Amygdala (tissue), 56 donors: ENCODE measurements at places on chromosomes 1 and 21.

DNA sequence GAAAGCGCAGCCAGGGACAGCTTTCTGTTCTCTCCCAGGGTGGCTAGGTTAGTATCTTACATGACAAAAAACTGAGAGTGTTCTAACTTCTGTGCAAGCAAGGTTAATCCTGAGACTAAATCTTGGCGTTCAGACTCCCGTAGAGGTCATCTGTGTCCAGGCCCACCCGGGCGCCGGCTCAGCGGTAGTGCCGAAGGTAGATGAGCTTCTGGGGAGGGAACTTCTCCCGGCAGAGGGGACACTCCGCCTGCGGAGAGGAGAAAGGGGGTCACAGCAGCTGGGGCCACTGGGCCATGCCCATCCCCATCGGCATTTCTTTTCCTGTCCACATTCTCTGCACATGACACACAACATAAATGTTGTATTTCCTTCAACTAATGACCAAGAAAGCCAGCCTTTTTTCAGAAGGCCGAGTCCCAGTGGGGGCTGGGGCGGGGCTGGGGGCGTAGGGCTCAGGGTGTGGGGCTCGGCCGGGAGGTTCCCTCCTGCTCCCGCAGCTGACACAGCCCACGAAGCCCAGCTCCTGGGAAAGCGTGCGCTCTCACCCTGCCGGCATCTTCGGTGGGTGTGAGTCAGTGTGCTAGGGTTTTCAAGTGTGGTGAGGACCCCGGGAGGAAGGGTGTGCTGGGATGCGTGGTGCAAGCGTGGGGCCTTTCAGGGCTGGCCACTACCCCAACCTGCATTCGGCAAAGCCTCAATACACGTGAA is 6.6 kb downstream of the PEX10 start:
- no peak for DNase-seq

- no peak for DNase-seq
Observed at GRCh38 chr1:184771190-184771691, 16.6 kb upstream of the EDEM3 start.

DNA sequence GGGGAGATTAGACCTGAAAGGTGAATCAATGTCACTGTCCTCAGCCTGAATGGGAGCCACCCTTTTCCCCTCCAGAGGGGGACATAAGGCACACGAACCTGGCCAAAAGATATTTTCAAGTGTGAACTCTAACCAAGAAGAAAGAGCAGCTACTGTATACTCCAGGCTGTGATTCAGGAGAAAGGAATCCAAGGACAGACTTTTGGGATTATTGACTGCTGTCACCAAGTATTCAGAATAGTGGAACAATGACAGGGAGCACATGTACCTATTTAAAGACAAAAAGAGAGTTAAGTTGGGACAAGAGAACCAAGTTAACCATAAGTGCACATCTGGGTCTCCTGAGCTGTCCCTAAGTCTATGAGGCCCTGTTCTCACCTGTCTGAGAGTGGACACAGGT is 2.4 kb downstream of the ICMT start:
- DNase-seq: no peak

DNA sequence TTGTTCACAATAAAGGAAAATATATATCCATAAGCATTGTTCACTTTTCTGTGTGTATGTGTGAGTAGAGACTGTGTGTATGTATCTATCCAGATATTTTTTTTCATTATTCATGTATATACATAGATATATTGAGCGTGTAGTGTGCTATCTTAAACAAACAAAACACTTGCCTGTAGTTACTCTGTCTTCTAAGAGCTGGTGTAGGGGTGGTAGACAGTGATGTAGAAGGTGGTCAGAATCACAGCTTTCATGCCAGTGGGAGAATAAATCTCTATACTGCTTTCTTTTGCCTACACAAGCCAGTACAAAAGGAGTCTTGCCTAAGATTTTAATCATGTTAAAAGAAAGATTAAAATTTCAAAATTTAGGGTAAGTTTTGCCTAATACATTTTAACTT is 122.0 kb downstream of the UCHL5 start:
- DNase-seq: no peak

DNA sequence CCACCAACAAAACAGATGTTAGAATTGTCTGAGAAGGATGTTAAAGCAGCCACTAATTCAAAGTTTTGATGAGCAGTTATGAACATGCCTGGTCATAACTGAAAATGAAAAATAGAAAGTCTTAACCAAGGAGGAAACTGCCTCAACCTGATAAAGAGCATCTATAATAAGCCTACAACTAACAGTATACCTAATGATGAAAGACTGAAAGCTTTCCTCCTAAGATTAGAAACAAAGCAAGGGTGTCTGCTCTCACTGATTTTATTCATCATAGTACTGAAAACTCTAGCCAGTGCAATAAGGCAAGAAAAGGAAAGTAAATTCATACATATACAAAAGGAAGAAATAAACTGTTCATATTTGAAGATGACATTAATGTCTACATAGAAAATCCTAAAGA is 82.0 kb downstream of the KCNK1 start:
- DNase-seq: no peak

GRCh38 chr1:37325509-37326437 is 148.6 kb upstream of the ZC3H12A start:
- DNase-seq: no peak

GRCh38 chr1:5831600-5832335 is 160.5 kb downstream of the NPHP4 start:
- DNase-seq: no peak

- no peak for DNase-seq
Observed at GRCh38 chr1:41484402-41485241, at the start of gene EDN2. EDN2 (minus strand) TSS chr1:41484683; CDS start chr1:41484601, 82 bp downstream.

- DNase-seq: no peak
Observed at GRCh38 chr21:46151989-46152926, 3.1 kb downstream of the FTCD start.

DNA sequence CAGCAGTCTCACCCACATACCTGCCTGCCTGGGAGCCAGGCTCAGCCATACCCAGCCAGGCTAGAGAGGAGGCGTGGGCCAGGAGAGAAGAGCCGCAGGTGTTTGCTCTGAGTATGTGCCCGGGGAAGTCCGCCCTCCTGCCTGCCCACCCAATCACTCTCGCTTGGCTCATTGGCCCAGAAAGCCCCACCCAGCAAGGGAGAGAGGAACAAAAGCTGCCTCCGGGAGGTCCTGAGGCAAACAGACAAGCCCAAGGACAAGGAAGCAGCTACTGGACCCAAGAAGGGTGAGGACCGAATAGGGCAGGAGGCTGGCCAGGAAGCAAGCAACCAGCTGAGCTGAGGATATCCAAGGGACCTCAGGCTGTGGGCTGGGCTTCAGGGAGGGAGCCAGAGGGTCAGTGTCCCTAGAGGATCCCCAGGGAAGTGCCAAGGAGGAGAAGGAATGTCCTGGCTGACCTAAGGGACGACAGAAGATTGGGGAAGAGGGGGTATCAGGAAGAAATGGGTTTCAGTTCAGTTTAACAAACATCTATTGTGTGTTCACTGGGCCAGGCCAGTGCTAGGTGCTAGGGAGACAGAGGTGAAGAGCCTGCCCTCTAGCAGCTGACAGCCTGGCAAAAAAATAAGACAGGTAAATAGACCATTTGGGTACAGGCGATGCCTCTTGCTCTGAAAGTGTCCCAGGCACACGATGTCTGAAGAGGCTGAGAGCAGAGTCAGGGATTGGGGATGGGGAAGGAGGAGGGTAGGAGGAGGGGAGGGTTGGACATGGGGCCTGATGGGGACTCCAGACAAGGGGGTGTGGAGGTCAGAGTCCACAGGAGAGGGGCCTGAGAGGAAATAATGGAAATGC is at the start of gene GJB4:
Gene GJB4, plus strand, starts transcription at position 238 of the 855 bp plus-strand sequence. CDS start 1,515 bp downstream, outside the sequence.
- DNase-seq: no peak

GRCh38 chr1:189627427-189627826 is 850.2 kb downstream of the BRINP3 start:
- no peak for DNase-seq

DNA sequence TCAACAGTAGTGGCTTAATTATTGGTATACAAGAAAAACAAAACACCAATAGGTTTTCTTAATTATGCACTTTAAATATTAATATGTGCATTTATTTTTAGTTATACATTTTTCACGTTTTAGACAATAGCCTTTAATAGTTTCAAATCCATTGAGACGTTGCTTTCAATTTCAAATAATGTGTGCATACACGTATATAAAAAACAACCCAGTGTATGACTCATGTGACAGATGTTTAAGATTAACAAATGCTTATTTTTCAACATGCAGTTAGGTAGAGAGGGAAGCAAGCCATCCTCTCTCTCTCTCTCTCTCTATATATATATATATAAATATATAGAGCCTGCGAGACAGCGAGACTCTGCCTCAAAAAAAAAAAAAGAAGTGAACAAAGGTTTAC is 24.3 kb downstream of the EYA3 start:
- no peak for DNase-seq

GRCh38 chr1:54381524-54381923 is 24.7 kb downstream of the SSBP3 start:
- no peak for DNase-seq

GRCh38 chr1:84957966-84958365 is 38.9 kb downstream of the MCOLN2 start:
- DNase-seq: no peak

DNA sequence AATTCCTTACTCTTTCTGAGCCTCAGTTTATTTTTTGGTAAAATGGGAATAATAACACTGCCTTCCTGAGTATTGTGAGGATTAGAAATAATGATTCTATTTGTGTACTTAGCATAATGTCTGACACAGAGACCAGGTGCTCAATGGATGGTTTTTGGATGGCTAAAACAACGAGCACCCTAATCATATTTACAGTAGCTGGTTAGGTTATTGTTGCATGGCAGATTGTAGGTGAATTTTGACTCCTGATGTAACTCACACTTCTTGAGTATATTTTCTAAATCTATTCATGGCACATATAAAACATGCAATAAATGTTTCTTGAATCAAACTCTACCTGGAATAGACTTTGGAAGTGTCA is 11.9 kb upstream of the DUSP10 start:
- no peak for DNase-seq

GRCh38 chr1:29812408-29813135 is 576.2 kb downstream of the PTPRU start:
- no peak for DNase-seq

DNA sequence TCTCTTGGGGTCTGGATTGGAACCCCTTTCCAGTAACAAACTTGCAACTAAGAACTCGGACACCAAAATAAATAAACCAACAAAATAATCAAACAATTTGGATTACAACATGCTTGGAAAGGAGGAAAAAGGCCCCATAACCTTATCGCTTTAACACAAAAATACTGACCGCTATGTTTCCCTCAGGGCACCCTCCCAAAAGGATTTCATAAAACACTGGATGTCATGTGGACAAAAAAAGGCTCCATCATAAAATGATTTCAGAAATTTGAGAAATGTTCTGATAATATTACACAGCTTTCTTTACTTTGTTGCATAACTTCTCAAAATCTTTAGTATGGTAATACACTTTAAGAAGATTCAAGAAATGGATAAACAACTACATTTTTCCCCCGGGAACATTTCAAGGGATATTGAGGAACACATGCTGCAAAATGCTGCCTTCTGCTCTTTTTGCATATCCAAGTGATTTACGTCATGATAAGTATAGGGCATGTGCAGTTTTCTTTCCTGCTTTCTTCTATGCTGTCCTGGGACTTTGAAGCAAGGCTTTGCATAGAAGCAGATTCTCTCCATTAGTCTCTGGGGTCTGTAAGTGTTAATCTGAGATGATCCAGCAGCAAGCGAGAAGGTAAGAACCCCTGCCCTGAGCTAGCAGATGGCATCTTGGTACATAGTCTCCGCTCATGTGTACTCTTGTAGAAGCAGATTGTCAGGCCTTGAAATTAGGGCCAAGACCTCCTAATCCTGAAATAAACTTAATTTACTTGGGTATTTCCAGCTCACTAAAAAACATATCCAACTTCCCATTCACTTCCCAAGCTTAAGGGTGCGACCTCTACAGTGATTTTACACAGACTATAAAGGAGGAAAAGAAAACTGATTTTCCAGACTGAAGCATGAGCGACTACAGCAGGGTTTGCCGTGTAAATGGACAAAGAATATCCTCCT is 85.5 kb upstream of the KIAA0040 start:
- DNase-seq: no peak

DNA sequence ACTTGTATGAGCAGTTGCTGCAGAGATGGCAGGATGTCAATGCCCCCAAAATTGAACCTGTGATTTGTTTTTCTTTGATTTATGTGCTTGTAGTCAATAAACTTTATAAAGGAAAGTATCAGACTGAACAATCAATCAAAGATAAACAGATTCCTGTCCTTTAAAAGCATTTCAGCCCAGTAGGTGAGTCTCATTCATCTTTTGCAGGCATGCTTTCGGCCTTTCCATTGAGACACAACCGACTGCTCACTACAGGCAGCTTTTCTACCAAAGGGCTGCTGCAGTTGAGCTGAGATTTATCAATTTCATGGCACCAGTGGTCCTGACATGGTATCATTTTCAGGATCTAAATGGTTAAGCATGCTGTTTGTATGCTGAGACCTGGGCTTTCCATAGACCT is 513.6 kb upstream of the PTBP2 start:
- no peak for DNase-seq

DNA sequence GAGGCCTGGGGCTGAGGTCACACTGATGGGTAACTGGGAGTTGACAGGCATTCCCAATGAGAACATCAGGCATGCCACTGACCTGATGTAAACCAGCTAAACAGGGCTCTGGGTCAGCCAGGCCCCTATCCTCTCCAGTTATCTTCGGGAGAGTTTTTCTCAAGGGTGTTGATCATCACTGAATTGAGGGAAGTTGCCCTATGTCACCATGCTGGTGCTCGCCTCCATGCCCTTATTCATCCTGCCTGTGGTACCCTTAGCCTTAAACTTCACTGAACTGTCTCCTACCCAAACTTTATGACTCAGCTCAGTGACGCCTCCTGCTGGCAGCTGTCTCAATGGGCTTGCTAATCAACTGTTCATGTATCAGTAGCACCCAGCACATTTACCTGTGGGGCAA is 80.7 kb upstream of the TNR start:
- no peak for DNase-seq

- DNase-seq: no peak
Observed at GRCh38 chr1:62398377-62398776, 38.5 kb upstream of the USP1 start.

- no peak for DNase-seq
Observed at GRCh38 chr1:92503043-92503925, 16.6 kb upstream of the GFI1 start.

GRCh38 chr1:206905295-206906164 is 8.3 kb downstream of the IL24 start:
- DNase-seq: no peak

DNA sequence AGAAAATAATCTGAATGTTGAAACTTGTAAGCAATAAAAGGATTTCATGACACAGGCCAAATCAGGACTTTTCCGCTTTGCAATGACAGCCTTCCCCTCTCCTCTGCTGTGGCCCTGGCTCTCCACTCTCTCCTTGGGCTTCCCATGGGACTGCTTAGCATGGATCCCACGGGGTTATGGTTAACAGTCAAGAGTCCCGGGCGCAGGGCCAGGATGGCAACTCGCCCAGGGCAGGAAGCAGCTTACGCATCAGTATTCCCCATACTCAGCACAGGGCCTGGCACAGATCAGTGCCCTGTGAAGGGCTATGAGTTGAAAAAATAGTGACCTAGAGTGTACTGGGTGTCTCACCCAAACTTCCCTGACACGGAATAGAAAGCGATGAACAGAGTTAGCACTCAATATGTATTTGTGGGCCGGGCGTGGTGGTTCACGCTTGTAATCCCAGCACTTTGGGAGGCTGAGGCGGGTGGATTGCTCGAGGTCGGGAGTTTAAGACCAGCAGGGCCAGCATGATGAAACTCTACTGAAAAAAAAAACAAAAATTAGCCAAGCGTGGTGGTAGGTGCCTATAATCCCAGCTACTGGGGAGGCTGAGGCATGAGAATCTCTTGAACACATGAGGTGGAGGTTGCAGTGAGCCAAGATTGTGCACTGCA is 29.1 kb upstream of the GRHL3 start:
- DNase-seq: peak; percentile 67
